Activated gamma-delta T cell treated with Interleukin-2 at 50 U/mL for 16 hours (primary cell): ENCODE measurements at places on chromosomes 5 and 9.

GRCh38 chr5:118863345-118863744 lies 125.0 kb downstream of the DTWD2 start:
- DNase-seq = no peak

DNA sequence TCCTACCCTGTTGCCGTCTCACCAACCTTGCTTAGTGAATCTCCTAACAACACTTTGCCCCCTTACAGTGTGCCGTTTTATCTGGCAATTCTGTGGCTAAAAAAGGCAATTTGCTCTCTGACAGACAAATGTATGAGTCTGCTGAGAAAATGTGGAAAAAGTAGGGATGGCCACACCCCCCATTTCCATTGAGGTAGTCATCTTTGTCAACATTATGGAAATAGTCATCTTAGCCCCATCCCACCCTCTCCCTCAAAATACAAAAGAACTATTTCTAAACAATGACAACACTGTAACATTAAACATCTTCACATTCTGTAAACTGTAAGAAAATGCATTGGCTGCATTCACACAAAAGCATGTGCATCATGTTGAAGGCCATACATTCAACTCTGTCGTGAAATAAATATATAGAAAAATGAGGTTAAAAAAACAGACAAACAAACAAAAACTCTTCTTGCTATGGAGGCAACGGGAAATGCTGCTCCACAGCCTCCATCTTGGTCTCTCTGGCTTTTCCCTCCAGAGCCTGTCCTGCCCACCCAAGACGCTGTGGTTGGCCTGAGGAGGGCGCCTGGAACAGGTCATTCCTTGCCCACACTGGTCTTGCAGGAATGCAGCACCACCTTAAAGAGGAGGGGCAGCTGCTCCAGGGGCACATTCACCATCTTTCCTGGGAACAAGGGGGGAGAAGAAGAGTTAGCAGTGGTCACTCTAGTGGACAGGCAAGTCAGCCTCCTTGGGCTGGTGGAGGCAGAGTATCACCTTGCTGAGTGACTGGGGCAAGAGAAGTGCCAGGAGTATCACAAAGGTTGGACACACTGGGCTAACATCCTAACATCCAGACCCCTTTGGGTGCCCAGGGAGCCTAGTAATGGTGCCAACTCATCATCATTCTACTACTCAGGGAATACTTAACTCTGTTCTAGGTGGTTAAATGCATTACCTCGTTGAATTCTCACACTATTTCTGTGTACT lies 15.2 kb upstream of the NR5A1 start:
- DNase-seq = no peak

GRCh38 chr5:144390133-144390532 lies 219.5 kb downstream of the KCTD16 start:
- no peak for DNase-seq

DNA sequence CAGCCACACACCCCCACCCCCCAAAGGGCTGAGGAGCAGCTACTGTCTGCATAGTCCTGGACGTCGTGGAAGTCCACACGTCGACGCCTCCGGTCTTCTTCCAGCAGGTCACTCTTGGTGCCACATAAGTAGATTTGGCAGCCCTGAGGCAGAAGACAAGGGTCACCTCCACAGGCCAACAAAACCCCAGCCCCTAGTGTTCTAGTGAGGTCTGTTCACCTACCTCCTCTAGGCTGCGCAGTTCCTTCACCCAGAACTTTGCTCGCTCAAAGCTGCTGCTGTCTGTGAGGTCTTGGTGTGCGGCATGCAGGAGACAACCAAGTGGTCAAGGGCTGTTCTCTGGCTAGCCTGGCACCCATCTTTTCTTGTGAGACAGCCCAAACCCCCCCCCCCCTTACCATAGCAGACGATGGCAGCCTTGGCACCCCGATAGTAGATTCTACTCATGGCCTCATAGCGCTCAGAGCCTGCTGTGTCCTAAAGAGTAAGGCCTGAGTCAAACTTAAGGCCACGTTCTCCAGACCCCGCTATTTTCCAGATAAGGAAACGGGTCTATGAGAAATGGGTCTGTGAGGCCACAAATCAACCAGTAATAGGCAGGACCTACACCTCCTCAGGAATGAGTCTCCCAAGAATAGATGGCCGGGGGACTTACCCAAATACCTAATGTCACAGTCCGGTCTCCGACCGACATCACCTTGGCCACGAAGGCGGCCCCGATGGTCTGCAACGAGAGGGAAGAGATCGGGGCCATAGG lies 987 bp downstream of the RAB24 start:
- no peak for DNase-seq
